Caco-2 (cell line): ENCODE measurements at places on chromosomes 1 and 21. TPM values are rescaled to one million over a fixed set of nuclear protein-coding genes. Genes with fewer than 3 reads are reported as not detected.
A peak's percentile ranks its signal among the peaks of the same experiment; 100 is the strongest.

Gene TNFRSF4
- total RNA-seq, result not detected in 2 replicates

Gene SLC30A1
- total RNA-seq, result 21.6 and 26.6 TPM in 2 replicates

Gene ZNF648
- total RNA-seq, result not detected in 2 replicates

Gene SLC9C2
- not detected in 2 replicates for total RNA-seq

Gene SLC25A34
- total RNA-seq, result 0.49 and 1.1 TPM in 2 replicates

Gene SEC22B
- total RNA-seq, result 21.2 and 25.8 TPM in 2 replicates

DNA sequence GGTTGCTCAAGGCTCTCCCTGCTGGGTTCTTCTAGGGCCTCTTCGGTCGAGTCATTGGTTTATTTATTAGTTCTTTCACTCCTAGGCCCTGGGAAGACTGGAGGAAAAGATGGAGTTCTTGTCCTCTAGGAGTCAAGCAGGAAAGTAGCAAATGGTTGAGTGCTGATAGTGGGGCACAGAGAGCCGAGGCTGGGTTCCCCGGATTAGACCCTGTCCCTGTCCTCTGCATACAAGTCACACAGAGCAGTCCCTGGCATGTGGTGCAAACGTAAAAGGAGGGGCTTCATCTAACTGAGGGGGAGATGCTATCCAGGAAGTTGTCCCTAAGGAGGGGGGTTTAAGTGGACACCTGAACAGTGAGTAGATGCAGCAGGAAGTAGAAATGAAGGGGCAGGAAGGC is 19.2 kb upstream of the KCNE2 start:
- no peak for DNase-seq

GRCh38 chr1:232965912-232966217 is 15.5 kb downstream of the NTPCR start:
- DNase-seq, result no peak

GRCh38 chr1:177934927-177935326 is 34.9 kb downstream of the SEC16B start:
- DNase-seq, result no peak

DNA sequence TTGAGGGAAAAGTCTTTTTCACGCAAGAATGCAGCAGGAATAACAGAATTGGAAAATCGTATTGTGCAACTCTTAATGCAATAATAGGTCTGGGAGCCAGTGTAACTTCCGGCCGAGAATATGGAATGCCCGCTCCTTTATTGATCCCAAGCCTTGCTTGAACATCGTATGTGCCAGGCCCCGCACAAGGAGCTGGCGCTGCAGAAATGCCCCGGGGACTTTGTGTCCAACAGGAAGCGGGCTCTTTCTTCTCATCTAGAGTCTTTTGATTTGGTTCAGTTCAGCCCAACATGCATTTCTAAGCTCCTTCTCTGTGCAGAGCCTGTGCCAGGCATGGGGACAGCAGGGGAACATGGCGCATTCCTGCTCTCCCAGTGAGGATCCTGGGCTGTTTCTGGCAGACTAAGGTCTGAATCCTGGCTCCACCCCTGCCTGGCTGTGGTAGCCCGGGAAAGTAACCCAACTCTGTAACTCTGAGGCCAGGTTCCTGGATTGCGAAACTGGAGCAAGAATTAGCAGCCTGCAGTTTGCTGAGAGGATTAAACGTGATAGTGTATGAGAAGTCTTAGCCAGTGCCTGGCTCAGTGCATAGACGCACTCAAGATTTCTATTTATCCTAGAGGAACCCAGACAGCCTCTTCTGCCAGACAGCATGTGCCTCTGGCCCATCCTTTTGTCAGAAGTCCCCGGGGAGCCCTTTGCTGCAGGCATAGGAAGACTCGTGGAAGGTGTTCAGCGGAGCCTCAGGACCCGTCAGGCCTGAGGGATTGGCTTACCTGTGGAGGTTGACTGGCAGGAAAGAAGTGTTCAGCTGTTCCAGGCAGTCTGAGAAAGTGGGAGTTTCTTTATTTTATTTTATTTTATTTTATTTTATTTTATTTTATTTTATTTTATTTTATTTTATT is 987 bp upstream of the CDCP2 start:
- DNase-seq, result peak; percentile 50

GRCh38 chr1:48109390-48110013 is 112.3 kb upstream of the TRABD2B start:
- DNase-seq, result no peak

- DNase-seq, result no peak
Measured at GRCh38 chr1:2974701-2975301, 46.5 kb upstream of the ACTRT2 start.

- DNase-seq, result no peak
Measured at GRCh38 chr1:149937759-149938158, 1.1 kb upstream of the MTMR11 start.

GRCh38 chr1:228825840-228826484 is 90.7 kb downstream of the RHOU start:
- DNase-seq, result no peak

DNA sequence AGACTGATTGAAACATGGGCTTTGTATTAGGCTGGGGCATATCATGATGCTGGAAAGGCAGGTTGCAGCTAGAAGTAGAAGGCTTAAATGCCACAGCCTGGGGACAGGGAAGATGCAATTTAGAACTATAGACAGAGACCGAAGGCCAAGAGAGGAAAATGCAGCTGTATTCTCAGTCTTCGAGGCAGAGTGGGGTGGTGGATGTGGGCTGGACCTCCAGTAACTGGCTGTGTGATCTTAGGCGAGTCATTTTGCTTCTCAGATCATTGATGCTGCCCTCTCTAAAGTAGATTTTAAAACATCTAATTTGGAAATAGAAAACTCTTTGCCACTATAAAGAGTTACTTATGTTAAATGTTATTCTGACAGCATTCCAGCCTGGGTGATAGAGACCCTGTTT is 17.7 kb upstream of the SH2D2A start:
- DNase-seq, result no peak

DNA sequence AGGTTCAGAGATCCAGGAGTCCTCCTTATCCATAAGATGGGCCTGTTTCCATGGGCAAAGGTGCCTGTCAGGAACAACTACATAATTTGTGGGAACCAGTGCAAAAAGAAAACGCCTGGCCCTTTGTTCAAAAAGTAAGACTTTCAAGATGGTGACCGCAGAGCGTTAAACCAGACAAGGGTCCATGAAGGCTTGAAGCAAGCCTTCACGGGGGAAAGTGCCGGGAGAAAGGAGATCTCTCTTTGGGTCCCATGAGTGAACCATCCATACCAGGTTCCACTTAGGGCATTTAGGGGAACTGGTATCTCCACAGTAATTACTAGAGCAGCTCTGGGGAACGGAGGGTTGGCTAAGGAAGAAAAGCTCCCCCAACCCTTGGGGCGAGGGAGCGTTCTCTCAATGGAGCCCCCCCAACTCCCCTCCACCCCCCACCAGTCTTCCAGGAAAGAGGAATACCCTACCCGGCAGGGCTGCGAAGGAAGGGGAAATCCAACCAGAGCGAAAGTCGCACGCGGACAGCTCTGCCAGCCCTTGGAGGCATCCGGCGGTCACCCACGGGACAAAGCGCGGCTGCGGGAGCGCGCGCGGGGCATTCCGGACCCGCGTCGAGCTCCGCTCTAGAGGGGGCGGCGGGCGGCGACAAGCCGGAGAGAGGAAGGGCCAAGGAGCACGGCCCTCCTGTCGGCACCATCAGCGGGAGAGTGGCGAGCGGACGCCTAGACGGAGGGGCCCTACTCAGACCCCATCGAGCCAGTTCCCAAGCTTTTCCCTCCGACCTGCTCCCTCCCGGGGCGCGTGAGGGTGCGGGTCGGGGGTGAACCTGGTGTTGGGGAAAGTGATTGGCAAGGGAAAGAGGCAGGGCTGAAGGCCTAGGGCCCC is 687 bp upstream of the RASSF5 start:
- no peak for DNase-seq

GRCh38 chr1:59266927-59267293 is 30.0 kb upstream of the FGGY start:
- DNase-seq, result no peak

DNA sequence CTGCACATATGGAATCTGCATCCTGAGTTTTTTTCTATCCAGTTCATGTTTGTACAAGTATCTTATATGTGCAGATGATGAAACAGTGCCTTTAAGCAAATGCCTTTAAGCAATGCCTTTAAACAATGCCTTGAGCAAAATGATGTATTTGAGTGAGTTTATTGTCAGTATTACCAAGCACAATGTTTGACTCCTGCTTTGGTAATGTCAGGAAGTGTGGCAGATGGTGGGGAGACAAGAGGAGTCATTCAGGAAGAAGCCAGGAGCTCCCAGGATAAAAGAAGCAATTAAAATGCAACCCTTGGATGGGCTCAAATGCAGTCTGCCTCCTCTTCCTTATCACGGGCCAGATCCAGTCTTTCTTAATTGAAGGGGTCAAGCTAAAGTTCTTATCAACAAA is 108.7 kb upstream of the KCNJ15 start:
- no peak for DNase-seq

- DNase-seq, result peak; percentile 3
Measured at GRCh38 chr1:93346421-93346993, 800 bp downstream of the DR1 start.

DNA sequence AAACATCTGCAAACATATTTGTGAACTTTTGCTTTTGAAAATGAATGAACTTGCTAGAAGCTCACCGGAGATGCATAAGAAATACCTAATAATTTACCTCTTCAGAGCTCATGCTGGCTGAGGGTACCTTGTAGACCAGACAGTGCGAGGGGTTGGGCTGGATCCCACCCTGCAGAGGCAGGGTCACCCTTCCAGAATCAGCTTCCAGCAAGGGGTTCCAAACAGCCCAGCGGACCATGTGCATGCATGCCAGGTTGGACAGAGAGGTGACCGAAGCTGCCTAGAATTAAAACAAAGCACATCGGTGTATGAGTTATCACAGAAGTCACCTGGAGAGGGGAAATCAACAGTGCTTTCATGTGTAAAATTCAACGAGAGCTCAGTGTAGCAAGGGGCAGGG is 59.2 kb downstream of the NPHP4 start:
- DNase-seq, result no peak

GRCh38 chr1:182589520-182589919 is 464 bp upstream of the RNASEL start:
- DNase-seq, result no peak

- DNase-seq, result no peak
Measured at GRCh38 chr1:181737056-181737455, 253.7 kb downstream of the CACNA1E start.

DNA sequence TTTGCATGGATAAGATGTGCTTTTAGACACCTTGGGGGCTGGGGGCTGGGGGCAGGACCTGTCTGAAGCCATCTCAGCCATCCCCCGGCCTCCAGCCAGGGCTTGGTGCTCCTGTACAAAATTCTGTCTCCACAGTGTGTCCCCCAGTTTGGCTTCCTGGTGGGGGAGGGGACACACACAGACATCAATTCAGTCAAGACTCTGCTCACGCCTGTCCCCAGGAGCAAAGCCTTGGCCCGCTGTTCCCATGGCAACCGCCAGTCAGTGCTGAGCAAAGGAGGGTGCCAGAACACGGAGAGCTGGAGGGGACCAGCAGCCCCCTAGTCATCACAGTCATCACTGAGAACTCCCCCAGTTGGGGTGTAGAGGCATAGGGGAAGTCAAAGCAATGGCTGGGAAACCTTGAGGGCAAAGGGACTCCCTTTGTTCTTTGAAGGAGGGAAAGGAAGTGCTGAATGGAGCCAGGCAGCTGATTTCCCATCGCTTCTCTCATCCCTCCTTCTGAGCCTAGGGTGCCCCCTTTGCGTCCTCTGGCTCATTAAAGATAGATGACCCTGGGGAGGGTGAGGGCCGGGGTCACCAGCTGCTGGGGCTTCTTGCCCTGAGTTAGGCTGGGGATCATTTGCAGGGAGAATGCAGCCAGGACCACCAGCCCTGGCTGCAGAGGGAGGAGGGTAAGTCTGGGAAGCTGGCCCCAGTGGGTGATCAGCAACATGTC is 134.9 kb upstream of the IPO9 start:
- DNase-seq, result no peak

- no peak for DNase-seq
Measured at GRCh38 chr1:241658081-241658793, 6.2 kb downstream of the WDR64 start.

- no peak for DNase-seq
Measured at GRCh38 chr1:227280836-227281235, 37.5 kb downstream of the CDC42BPA start.

GRCh38 chr1:116194568-116194967 is 83.4 kb downstream of the MAB21L3 start:
- no peak for DNase-seq

GRCh38 chr1:2546515-2547209 is 9.5 kb upstream of the TNFRSF14 start:
- peak; percentile 76 for DNase-seq

- no peak for DNase-seq
Measured at GRCh38 chr1:230176871-230177411, 109.9 kb downstream of the GALNT2 start.

DNA sequence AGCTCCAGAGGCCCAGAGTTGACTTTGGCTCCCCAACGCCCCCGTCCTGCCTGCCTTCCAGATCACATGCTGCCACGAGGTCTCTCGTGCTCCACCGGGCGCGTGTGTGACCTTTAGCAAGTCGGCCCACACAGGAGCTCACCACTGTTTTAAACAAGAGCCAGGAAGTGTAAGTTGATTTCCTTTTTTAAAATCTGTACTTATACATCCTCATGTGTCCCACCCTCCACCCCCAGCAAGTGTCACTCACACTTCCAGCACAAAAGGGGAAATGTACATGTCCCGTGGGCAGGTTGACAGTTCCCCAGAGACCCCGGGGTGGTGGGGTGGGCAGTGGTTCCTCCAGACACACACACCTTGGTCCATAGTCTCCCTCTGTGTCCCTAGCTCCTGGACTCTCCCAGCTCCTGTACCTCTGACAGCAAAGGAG is 84.4 kb downstream of the STUM start:
- no peak for DNase-seq

DNA sequence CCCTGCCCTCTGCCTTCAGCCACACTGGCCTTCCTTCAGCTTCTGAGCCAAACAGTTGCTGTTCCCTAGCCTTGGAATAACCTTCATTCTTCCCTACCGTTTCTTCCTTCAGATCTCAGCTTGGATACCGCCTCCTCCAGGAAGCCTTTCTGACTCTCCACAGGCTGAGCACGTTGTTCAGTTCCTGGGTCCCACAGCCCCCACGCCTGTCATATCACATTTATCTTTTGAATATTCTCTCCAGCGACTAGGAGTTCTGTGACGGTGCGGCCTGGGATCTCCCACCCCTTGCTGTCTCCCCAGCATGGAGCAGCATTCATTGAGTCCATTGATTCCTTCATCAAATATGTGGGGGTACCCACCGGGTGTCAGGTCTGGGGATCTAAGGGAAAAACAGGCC is 39.2 kb downstream of the EPHA2 start:
- no peak for DNase-seq

- DNase-seq, result no peak
Measured at GRCh38 chr1:228283043-228283371, 75.2 kb downstream of the OBSCN start.

DNA sequence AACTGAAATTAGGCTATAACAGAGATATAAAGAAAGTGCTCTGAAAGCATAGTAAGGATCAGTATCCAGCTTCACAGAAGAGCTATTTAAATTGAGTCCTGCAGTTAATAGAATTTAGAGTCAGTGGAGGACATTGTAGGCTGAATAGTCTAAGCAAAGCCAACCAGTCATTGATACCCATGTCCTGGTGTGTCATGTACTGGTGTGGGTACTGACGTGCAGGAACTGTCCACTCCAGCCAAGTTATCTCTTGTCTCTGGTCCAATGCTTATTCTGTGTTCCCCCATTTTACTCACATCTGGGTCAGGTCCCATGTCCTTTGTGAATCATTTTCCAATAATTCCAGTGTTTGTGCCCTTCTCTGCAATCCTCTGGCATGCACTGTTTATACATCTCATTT is 90.0 kb downstream of the MACF1 start:
- DNase-seq, result no peak

- no peak for DNase-seq
Measured at GRCh38 chr1:234842726-234843641, 233.0 kb upstream of the IRF2BP2 start.
